ENCODE measurements at places on chromosomes 16 and 17.

DNA sequence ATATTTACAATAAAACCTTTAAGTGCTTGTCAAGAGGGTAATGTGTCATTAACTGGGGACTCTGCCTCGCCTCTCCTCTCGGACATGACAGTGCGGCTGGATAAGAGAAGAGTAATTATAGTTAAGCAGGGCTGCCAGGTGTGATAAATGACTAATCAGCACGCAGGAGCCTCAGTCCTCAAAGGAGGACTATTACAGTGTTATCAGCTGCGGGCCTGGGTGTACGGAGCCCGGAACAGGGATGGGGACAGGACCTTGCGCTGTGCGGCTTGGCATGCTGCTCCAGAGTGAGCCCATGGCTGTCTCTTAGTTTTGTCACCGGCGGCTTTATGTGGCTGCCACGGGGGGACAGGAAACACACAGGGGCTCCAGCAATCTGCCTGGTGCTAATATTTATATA lies 607.2 kb downstream of the MAF start:
- no peak for DNase-seq
- H3K4me1 ChIP-seq = peaks cover 7% of the 10 kb centered on the region
- no peaks in the 10 kb centered on the region for H3K36me3 ChIP-seq
- no peaks in the 10 kb centered on the region for H3K27me3 ChIP-seq

DNA sequence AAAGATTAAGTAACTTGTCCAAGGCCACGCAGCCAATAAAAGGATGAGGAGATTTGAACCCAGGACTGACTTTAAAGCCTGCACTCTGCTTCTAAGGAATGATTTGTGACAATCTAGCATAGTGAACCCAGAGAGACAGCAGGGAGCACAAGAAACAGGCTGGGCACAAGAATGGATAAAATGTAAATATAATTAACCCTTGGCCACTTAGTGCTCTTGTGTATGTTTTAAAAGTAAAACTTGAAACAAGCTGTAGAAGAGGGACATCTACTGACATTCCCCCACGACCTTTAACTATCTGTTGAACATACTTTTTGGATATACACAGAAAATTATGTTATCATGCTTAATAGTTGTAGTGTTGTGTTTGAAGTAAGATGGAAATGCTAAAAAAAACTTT lies 141.9 kb upstream of the PMFBP1 start:
- no peak overlapping the region for H3K4me3 ChIP-seq
- no peak for DNase-seq
- H3K27me3 ChIP-seq = no peaks in the 10 kb centered on the region
- no peak overlapping the region for H3K27ac ChIP-seq

DNA sequence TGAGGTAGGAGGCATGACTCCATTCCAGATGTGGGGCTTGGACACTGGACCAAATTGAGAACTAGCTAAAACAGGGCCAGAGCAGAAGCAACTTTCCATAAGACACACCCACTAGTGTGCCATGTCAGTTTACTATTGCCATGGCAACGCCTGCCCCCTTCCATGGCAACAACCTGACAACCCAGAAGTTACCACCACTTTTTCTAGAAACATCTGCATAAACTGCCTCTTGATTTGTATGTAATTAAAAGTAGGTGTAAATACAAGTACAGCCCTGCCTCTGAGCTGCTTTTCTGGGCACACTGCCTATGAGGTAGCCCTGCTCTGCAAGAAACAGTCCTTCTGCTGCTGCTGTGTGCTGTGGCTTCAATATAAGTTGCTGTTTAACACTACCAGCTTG lies 19.5 kb upstream of the SCNN1B start:
- H3K4me1 ChIP-seq = no peaks in the 10 kb centered on the region
- no peak for DNase-seq
- no peak overlapping the region for H3K4me3 ChIP-seq

DNA sequence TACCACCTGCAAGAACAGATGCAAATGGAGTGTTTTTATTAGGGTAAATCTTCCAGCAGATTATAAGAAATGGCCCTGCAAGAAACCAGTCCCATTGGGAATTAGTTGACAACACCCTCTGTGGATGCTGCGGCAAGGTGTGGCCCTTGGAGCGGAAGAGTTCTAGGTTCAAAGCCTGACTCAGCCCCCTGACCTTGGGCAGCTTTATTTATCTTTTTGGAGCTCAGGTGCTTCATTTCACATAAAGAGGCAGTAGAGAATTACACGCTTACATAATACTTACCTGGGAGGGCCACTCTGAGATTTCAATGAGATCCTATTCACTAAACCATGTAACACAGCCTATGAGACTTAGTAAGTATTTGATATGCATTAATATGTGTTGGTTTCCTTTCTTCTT lies 318.2 kb upstream of the SOX9 start:
- H3K27ac ChIP-seq = no peak overlapping the region
- no peaks in the 10 kb centered on the region for H3K27me3 ChIP-seq
- no peak overlapping the region for H3K4me3 ChIP-seq

- DNase-seq = no peak
- H3K27me3 ChIP-seq = no peaks in the 10 kb centered on the region
- no peak overlapping the region for H3K27ac ChIP-seq
- peak overlapping the region; percentile 71 for H3K4me3 ChIP-seq
These were observed 13.9 kb upstream of the HES7 start for GRCh38 chr17:8137645-8138373.

DNA sequence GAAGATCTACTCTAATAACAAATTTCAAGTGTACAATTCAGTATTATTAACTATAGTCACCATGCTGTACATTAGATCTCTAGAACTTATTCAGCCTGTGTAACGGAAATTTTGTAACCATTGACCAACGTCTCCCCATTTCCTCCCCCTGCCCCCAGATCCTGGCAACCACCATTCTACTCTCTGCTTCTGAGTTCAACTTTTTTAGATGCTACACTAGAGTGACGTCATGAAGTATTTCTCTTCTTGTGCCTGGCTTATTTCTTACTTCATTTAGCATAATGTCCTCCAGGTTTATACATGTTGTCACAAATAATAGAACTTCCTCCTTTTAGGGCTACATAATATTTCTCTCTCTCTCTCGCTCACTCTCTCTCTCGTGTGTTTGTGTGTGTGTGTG lies 157.5 kb downstream of the ANKFN1 start:
- H3K27me3 ChIP-seq = no peaks in the 10 kb centered on the region
- no peak for DNase-seq
- no peaks in the 10 kb centered on the region for H3K4me1 ChIP-seq
- no peak overlapping the region for H3K4me3 ChIP-seq

GRCh38 chr17:80761110-80761871 lies 216.7 kb downstream of the RPTOR start:
- peak overlapping the region; percentile 49 for H3K27ac ChIP-seq
- H3K4me1 ChIP-seq = peaks cover 67% of the 10 kb centered on the region
- H3K4me3 ChIP-seq = peak overlapping the region; percentile 7
- H3K36me3 ChIP-seq = no peaks in the 10 kb centered on the region
- DNase-seq = peak; percentile 67

DNA sequence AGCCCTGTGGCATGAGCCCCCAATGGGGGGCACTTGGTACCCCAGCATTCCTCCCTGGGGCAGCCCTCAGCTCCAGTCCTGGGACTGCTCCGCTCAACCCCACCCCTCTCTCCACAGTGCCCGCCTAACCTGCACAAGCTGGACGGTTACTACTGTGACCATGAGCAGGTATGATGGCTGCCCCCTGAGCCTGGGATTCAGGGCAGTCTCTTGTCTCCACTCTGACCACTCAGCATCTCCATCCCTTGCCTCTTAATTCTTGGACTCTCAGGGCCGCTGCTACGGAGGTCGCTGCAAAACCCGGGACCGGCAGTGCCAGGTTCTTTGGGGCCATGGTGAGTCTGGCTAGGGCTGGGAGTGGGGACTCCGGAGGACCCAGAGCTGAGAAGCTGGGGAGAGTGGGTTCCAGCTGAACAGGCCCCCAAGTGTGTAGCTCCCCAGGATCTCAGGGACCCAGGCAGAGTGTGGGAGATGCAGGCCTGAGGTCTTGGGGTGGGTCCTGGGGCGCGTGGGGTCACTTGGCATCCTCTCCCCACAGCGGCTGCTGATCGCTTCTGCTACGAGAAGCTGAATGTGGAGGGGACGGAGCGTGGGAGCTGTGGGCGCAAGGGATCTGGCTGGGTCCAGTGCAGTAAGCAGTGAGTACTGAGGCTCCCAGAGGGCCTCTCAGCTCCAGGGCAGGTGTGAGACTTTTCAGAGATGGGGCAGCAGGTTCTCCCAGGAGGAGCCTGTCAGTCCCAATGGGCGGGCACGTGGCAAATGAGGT lies 18.0 kb downstream of the ADAM11 start:
- H3K36me3 ChIP-seq = no peaks in the 10 kb centered on the region
- no peaks in the 10 kb centered on the region for H3K27me3 ChIP-seq
- no peak for DNase-seq
- H3K27ac ChIP-seq = no peak overlapping the region

DNA sequence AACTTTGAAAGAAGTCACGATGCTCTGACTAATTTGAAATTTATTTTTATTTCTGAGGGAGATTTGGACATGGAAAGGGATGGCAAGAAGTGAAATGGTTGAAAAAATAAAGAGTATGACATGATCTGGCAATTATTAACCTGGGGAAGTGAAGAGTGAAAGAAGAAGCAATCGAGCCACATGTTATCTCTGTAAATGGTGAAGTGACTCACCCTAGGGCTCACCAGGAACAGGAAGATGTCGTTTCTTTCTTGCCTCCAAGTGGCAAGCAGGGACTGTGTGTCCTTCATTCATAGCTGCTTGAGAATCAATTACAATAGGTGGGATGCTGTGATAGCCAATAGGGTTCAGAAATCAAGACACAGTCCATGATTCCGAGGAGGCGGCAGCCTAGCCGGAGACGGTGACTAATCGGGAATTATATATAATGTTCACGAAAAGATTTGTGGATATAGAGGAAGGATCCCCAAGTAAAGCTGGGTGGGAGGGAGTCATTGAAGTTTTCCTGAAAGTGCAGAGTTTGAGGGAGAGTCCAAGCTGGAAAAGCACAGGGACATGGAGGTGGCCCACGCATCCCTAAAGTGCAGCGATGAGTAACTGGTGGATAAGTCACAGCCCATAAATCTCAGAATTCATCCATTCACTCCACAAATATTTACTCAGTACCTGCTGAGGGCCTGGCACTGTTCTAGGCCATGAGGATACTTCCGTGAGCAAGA lies 18.2 kb upstream of the KRT20 start:
- H3K36me3 ChIP-seq = no peaks in the 10 kb centered on the region
- no peak for DNase-seq
- H3K4me1 ChIP-seq = no peaks in the 10 kb centered on the region
- H3K4me3 ChIP-seq = no peak overlapping the region
- peaks cover under 1% of the 10 kb centered on the region for H3K27me3 ChIP-seq

DNA sequence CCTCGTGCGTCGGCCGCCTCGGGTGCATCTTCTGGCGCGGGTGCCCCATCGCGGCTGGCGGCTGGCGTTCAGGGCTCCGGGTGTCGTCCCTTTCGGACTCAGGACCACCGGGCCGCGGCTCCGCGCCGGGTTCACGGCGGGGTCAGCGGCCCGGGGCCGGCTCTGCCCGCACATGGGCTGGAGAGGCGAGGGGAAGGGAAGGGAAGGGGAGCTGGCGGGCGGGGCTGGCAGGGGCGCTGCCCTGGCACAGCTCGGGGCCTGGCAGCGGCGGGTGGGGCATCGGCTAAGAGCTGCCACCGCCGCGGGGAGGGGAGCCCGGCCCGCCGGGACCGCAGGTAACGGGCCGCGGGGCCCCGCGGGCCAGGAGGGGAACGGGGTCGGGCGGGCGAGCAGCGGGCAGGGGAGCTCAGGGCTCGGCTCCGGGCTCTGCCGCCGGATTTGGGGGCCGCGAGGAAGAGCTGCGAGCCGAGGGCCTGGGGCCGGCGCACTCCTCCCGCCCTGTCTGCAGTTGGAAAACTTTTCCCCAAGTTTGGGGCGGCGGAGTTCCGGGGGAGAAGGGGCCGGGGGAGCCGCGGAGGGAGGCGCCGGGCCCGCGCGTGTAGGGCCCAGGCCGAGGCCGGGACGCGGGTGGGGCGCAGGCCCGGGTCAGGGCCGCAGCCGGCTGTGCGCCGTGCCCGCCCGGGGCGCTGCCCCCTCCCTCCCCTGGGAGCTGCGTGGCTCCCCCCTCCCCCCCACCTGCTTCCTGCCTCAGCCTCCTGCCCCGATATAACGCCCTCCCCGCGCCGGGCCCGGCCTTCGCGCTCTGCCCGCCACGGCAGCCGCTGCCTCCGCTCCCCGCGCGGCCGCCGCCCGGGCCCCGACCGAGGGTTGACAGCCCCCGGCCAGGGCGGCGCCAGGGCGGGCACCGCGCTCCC lies 646 bp downstream of the HIC1 start:
- H3K4me3 ChIP-seq = peak overlapping the region; percentile 28
- peaks cover 6% of the 10 kb centered on the region for H3K27me3 ChIP-seq
- peaks cover 77% of the 10 kb centered on the region for H3K4me1 ChIP-seq
- no peak overlapping the region for H3K27ac ChIP-seq
- peaks cover 1% of the 10 kb centered on the region for H3K36me3 ChIP-seq

- H3K4me3 ChIP-seq = no peak overlapping the region
- no peaks in the 10 kb centered on the region for H3K4me1 ChIP-seq
- no peak for DNase-seq
- H3K27ac ChIP-seq = no peak overlapping the region
- H3K27me3 ChIP-seq = peaks cover 9% of the 10 kb centered on the region
These were observed 4.3 kb upstream of the KRT12 start for GRCh38 chr17:40871316-40871715.
